ENCODE measurements at places on chromosomes 3 and 15.

DNA sequence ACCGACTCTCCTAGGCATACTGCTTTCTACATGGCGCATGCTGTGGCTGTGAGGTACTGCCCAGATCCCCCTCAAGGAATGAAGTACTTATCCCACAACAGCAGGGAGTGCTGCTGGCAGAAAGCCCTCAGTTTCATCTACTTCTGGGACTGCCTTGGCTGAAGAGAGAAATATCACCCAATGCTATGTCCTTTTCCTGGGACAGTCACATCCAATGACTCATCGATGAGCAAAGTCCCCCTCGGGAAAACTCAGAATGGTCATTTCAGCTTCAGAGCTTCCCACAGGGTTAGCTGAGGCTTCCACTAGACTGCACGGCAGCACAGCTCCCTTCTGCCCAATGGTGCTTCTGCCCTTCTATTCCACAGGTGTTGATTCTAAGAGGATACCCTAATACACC, 3.6 kb upstream of the NMD3 start:
- no peak for DNase-seq

DNA sequence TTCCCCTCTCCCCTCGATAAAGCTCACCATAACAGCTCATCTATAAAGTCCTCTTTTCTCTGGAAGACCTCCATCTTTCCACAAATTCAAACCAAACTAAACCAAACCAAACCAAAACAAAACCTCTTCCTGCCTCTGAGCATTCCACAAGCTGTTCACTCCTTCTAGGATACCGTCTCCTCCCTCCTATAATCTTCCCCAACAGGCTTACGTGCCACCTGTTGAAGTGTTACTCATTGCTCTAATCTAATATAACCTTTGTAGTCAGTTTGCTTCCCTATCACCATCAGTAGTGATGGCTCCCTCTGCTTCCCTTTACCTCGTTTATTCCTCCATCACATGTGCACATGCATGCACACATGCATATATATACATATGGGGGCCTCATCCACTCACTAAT, 12.7 kb upstream of the CCR9 start:
- DNase-seq = no peak

- DNase-seq = no peak
Measured at GRCh38 chr3:54665016-54665600, 262.8 kb downstream of the LRTM1 start.

GRCh38 chr15:81166636-81167305, 29.9 kb upstream of the IL16 start:
- no peak for DNase-seq

GRCh38 chr3:49009396-49009795, 2.2 kb downstream of the WDR6 start:
- DNase-seq = no peak

DNA sequence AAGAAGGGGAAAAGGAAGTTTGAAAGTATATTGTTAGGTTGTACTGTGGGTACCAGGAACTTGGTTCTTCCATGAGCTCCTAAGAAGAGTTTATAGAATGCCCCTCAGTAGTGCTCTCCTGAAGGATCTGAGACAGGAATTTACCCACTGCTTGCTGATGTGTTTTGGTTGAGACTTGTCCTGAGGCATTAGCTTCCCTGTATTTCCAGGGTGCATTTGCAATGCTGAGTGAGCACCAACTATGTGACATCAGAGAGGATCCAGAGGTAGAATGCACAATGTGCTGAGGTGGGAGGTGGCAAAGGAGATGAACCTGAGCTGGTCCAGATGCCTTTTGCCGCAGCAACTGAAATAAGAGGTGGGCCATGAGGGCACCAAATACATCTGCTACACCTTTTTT, 64.3 kb upstream of the LRRC3B start:
- no peak for DNase-seq

DNA sequence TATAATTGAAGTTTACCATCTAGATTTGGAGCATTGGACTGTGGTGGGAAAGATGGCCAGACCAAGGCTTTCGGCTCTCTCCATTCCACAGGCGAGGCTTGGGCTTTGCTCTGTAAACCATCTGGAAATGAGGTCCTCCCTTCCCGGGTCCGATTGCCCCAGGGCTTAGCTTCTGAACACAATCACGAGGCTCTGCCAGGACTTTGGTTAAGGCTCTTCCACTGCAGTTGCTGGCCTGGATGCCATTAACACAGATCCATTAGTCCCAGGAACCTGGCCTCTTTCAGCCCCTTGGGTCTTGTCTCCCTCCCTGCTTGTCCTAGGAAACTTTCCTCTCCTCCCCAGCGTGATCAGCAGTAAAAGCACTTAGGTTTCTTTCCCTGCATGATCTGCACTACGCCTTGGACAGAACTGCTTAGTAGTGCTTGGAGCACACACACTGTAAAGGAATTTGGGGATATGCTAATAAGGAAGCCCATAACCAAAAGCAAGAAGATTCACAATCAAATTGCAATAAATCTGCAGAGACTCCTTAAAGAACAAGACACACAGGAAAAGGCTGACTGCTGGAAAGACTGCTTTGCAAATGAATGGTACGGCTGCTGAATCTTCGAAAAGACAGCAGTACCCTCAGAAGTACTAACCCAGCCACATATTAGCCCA, 154.3 kb downstream of the ECT2 start:
- DNase-seq = no peak

DNA sequence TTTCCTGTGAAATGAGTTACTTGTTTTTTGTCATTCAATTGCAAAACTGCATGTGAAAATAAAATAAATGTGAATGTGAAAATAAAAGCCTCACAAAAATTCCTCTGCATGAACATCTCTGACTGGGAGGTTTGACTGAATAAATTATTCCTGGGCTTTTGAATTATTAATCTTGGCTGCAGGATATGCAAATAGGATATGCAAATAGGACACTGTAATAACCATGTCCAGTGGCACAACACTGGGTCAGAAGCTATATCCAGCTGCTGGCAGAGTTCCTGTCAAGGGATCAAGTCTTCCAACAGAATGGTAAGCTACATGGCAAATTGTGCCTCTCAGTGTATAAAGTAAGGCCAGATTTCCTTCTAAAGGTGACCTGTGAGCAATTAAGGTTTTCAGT, at the start of gene SUCNR1:
Gene SUCNR1, plus strand, starts transcription at position 246 of the 400 bp plus-strand sequence. CDS start 6,250 bp downstream, outside the sequence.
- no peak for DNase-seq

DNA sequence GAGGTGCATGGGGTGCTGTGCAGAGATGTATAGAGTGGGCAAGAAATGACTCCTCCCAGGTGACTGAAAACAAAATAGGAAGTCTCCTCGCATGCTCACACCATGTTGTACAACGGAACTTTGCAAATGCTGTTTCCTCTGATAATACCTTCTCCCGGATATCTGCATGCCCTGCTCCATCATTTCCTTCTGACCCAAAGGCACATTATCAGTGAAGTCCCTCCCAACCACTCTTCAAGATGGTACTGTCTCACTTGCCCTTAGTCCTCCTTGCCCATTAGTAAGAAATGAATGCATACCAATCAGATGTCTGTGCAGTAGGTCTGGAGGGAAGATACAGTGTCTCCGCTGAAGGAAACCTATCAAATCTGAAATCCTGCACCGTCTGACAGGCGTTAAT, 12.0 kb downstream of the TMED3 start:
- no peak for DNase-seq

DNA sequence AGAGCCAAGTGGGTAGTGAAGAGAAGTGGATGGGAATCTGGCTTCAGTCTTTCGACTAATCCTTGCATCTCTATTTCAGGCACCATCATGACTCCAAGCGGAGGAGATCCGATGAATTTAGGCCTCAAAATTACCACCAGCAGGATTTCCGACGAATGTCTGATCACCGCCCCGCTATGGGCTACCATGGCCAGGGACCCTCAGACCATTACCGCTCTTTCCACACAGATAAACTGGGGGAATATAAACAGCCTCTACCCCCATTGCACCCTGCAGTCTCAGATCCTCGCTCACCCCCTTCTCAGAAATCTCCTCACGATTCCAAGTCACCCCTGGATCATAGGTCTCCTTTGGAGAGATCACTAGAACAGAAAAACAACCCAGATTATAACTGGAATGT, 64.7 kb downstream of the RGMA start:
- no peak for DNase-seq

DNA sequence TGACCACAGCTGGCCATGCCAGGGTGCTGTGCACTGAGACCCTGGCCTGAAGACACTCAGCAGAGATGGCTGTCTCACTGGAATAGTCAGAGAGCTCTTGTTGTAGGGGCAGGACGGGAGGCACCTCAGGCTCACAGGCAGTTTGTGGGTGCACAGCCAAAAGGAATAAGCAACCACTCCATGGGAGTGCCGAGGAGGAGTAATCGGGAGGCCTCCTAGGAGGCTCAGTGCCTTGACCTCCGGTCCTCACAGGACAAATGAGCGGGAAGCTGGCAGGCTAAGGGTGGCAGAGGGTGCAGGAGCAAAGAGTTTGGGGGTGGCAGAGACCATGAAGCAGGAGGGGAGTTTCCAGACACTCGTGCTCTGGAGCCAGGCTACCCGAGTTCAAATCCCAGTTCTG, 81.7 kb downstream of the SMAD6 start:
- DNase-seq = peak; percentile 39

DNA sequence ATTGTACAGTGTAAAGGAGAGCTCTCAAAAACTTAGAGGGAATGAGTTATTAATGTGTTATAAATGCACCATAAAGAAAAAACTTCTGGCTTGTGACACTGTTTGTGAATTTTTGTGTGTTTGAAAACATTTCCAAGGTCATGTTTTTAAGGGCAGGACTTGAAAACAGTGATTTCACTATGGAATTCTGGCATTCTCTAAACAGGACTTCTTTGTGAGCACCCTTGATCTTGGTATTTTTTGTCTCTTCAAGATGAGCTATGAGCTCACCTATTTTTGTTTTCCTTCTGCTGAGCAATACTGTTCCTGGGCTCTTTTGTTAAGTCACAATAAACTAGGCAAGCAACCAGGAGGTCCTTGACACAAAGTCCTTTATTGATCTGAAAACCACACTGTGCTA, 284.4 kb downstream of the RBMS3 start:
- no peak for DNase-seq

DNA sequence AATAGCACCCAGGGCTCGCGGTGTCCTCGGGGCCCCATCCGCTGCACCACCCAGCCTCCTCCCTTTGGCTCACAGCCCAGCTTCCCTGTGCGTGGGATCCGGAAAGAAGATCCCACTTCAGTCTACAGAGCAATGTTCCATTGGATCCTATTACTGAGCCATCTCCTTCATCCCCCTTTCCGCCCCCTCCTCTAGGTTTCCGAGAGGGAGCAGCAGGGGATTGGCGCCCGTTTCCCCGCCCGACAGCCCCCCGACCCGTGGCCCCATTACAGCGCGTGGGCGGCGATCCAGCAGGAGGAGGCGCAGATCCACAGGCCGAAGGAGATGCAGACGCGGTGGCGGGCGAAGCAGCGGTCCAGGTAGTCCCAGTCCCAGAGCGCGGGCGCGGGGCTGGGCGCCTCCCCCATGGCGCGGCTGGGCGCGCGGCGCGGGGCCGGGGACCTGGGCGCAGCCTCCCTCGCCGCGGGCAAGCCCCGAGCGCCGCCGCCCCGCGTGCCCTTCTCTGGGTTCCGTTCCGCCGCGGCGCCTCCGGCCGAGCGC, 340 bp downstream of the TMEM44 start:
- DNase-seq = no peak

- DNase-seq = no peak
Measured at GRCh38 chr15:49421991-49422390, 1.1 kb upstream of the FGF7 start.

- DNase-seq = no peak
Measured at GRCh38 chr3:58116985-58117384, 93.8 kb downstream of the DNASE1L3 start.

DNA sequence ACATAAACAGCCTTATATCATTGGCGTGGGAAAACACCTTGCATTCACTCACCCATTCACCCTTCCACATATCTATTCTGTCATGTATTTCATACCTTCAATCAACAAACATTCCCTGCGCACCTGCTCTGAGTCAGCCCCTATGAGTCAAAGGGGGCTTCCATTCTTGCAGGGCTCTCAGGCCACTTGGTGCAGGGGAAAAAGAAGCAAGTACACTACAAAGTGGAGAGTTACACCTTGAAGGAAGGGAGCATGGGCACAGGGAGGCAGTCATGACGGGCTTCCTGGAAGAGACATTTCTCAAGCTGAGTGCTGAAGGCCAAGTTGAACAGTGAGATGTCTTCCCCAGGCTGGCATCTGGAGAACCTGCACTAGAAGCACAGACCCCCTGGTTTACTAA, 4.6 kb upstream of the AMOTL2 start:
- DNase-seq = no peak

- no peak for DNase-seq
Measured at GRCh38 chr15:80404761-80405553, 775 bp downstream of the ARNT2 start.

GRCh38 chr3:12187448-12188327, 29.0 kb upstream of the TIMP4 start:
- DNase-seq = no peak

DNA sequence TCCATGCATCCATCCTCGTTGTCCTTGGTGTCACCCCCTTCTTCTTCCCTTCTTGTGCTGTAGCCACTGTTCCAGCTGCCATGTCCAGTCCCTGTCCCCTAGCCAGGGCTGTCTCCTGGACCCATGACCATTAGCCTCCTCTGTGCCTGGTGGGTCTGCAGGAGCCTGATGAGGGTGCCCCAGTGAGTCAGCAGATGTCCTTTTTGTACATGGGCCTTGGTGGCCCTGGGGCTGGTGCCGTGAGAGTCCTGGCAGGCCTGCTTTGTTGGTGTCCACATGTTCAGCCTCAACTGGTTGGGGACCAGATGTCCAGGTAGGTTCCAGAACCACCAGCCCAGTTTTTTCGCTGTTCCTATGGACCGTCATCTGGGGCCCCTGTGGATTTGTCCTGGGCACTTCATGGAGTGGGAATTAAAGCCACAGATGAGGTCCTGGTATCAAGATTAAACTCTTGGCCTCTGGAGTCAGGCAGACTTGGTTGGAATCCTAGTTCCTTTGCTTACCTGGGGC, 66.1 kb downstream of the FBLN2 start:
- DNase-seq = peak; percentile 60

DNA sequence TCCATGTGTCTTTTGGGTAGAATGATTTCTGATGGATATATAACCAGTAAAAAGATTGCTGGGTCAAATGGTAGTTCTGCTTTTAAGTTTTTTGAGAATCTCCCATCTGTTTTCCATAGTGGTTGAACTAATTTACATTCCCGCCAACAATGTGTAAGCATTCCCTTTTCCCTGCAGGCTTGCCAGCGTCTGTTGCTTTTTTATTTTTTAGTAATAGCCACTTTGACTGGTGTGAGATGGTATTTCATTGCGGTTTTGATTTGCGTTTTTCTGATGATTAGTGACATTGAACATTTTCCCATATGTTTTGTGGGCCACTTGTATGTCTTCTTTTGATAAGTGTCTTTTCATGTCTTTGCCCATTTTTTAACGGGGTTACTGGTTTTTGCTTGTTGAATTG, 36.3 kb upstream of the MB21D2 start:
- no peak for DNase-seq

DNA sequence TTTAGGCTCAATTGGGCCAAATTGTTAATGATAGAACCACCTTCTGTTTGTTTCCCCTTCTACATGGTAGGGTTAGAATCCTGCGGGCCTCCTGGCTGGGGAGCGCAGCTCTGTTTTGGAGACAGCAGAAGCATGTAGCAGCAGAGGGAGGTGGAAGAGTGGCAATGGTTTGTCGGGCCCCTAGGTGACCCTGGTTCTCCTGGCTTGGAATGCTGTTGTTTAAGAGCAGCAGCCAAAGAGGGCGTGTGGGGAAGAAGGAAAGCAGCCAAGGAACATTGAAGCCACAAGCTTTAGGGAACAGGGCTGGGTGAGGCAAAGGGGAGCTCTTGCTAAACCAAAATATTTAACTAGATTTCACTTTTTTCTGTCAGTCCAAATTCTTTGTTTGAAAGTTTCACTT, 213.7 kb upstream of the NR2E3 start:
- no peak for DNase-seq
